ENCODE measurements at places on chromosomes 3 and 15.
A peak's percentile ranks its signal among the peaks of the same experiment; 100 is the strongest.

GRCh38 chr3:156356537-156357363 is 198.2 kb downstream of the SSR3 start:
- DNase-seq, result no peak

DNA sequence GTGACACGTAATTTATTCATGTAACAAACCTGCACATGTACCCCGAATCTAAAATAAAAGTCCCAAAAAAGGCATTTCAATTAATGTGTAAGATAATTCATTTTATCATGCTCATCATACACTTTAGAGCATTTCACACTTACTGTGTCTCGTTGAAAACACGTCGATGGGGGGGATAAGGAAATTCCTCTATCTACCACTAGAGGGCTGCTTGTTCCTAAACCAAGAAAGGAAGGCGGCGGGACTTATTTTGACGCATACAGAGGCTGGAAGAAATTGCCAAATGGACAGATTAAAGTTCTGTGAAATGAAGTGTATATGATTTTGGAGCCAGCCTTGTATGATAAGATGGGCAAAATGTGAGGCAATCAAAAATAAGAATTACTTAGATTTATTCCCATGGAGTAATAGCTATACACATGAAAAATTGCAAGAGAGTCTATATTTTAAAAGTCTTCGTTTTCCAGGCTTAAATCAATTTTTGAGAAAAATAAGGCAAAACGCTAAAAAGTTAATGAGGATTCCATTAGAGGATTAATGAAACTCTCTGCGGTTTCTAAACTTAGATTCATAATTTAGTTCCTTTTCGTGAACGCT is 346.8 kb downstream of the CNTN3 start:
- peak; percentile 26 for DNase-seq

- DNase-seq, result peak; percentile 65
Observed at GRCh38 chr3:70992131-70992530, 591.4 kb downstream of the FOXP1 start.

GRCh38 chr3:172186607-172187006 is 147.2 kb downstream of the FNDC3B start:
- DNase-seq, result no peak

GRCh38 chr3:72189339-72189738 is 404.4 kb upstream of the PROK2 start:
- peak; percentile 73 for DNase-seq

DNA sequence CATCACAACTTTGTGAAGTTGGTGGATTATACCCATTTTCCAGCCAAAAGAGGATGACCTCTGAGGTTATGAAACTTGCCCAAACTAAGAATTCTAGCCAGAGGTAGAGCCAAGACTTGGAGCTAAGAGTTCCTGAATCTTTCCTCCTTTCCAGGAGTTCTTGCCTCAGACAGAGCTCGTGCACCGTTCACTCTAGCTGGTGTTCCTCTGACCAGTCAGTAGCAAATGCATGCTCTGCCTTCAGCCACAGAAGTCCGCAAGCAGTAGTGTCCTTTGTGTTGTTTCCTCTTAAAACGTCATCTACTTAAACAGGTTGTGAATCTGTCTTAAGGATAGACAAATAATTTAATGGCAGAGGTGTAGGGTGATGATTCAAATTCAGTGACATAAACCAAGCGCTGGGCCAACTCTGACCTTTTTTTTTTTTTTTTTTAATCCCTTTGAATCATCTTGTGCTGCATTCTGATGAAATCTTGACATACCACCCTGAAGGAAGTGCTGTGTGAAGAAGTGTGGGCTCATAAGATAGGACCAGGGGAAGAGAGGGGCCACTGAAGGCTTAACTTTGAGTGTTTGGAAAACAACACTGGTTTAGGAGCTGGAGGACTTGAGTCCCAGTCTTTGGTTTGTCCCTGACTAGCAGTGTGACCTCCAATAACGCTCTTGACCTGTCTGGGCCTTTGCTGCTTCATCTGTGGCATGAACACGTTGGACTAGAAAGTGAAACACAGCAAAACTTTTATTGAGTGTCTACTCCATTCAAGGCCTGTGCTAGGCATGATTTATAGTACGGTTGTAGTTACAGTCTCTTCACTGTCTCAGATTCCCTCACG is 53.4 kb downstream of the ITPR1 start:
- no peak for DNase-seq

DNA sequence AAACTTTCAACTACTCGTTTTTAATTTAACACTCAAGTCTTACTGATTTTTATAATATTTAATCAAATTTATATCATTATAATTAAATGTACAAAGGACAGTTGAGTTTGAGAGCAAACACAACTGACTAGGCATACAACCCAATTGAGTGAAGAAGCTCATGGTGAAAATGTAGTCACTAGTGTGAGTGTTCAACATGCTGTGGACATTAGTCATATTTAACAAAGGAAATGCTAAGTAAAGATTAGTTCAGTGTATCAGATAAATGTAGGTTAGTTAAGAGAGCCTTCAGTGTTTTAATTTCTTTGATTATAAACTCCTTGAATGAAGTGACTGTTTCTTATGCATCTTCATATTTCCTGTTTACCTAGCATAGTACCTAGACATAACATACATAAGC is 444.2 kb upstream of the GOLIM4 start:
- no peak for DNase-seq

DNA sequence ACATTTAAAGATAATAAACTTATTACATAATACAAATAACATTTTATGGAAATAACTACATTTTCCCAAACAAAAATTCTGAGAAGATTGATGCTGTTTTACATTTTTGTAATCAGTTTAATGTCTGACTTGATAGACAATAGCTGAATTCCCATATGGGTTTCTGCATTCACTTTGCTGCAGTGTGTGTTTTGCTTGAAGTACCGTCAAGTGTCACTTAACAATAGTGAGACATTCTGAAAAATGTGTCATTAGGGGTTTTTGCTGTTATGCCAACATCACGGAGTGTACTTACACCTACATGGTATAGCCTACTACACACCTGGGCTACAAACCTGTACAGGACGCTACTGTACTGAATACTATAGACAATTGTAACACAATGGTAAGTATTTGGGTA is 57.5 kb downstream of the USF3 start:
- DNase-seq, result no peak

GRCh38 chr3:116064646-116065045 is 380.6 kb downstream of the LSAMP start:
- no peak for DNase-seq

Measured in NCI-H82 (cell line).